ENCODE measurements at places on chromosomes 7 and 10.

GRCh38 chr10:92142949-92143348 is 147.9 kb downstream of the CPEB3 start:
- no peak for DNase-seq

DNA sequence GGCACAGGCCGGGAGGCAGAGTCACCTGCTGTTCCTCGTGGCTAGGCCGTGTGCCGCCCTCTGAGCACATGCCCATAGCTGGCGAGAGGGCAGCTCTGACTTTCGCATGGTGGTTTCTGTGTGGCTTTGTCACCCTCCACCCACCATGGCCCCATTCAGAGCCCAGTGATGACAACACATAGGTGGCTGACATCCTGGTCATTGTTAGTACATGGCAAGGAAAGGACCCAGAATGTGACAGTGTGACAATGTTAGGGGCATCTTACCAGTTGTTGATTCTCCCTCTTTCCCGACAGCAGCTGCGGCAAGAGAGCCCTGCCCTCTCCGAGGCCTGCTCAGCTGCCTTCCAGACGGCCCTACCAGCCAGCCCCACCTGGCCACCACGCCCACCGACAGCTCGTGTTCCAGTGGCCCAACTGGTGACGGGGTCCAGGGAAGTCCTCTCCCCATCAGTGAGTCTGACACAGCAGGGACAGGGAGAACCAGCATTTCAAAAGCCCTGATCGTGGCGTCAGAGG is 52.2 kb downstream of the ZNF467 start:
- no peak for DNase-seq

GRCh38 chr10:15748126-15748525 is 28.4 kb upstream of the ITGA8 start:
- DNase-seq = no peak

- DNase-seq = no peak
Observed at GRCh38 chr10:94324609-94325233, 38.0 kb downstream of the NOC3L start.

GRCh38 chr7:25669961-25670841 is 441.9 kb upstream of the NPVF start:
- no peak for DNase-seq

DNA sequence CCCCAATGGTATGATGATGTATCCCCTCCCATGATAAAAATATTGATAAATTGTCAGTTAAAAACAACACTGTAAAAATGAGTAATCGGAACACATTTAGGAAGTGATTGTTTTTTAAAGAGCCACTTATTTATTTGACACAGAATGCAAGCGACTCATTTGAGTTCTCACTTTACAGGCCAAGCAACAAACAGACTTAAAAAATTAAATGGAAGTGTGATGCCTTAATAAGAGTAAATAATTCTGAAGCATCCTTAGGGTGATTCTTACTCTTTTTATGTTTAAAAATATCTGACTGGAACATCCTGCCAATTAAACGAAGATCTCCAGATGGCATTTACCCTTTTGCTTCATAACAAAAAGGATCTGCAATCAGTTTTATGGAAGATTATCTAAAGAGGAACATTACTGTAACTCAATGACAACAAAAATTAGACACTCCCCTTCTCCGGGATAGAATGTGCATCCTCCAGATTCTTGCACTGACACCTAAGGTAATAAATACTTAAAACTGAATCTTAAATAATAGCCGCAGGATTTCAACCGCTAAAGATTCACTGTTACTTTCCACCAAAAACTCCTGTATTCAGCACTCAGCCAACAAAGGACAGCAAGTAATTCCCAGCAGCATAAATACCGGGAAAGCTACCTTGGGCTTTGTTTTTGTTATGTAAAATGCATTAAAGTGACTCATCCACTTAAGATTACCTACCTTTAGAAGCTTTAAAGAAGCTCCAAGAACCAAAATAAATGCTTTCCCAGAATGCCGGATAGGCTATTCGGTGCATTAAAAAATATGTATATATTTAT is 1.7 kb downstream of the CACNA2D1 start:
- DNase-seq = no peak

GRCh38 chr7:76294344-76295024 is 8.0 kb upstream of the HSPB1 start:
- DNase-seq = no peak

GRCh38 chr7:121187676-121188075 is 141.1 kb upstream of the WNT16 start:
- DNase-seq = no peak

DNA sequence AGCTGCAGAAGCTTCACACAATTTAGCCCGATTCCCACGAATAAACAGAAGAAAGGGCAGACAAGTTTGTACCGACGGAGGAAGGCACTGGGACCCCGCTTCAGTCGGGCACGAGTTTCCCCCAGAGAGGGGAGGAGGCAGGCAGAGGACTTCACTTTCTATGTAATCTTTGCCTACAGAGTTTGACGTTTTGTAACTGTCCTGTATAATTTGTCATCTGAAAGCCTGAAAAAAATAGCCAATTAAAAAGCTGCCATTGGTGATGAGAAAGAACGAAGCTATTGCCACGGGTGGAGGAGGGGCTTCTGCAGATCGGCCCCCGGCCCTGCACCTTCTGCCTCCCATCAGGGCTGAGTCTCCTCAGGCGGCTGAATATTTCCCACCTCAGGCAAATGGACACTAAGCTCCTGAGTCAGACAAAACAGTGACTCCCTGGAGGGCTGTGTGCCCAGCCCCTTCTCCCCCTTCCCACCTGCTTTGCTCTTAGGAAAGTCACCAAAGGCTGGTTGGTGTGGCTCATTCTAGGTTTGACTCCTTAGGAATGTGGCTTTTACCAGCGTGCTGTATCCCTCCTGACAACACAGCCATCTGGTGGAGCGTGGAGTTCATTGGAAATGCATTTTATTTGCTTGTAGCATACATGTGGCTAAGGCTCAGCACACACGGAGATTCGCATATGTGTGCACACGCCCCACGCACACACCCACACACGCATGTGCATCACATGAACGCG is 117.4 kb downstream of the VIPR2 start:
- DNase-seq = no peak

- DNase-seq = no peak
Observed at GRCh38 chr10:34746094-34746493, 69.0 kb downstream of the PARD3 start.

DNA sequence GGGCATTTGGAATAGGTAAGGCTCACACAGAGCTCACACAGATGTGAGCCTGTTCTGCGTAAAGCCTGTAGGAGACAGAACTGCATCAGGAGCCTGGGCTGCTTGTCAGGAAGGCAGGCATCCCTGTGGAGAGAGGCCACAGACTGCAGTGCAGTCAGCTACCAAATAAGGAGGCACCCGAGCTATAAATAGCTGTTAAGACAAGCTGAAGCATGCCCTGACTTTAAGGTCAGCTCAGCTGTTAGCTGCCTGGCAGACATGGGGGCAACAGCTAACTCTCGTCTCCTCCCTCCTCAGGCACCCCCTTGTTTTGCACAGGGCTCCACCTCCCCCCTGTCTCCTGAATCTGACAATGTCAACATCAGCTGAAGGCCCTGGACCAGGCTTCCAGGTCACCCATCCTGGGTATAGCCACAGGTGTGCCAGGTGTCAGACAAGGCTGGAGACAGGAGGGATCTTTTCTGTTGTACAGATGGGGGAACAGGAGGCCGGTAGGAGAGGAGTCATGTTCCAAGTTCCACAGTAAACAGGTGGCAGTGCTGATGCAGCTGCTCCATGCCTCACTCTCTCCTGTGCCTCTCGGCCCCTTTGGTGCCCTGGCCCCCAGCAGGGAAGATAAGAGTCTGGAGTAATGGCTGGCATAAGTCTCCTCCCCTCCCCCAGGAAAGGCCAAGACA is 27.6 kb upstream of the MKRN1 start:
- no peak for DNase-seq

DNA sequence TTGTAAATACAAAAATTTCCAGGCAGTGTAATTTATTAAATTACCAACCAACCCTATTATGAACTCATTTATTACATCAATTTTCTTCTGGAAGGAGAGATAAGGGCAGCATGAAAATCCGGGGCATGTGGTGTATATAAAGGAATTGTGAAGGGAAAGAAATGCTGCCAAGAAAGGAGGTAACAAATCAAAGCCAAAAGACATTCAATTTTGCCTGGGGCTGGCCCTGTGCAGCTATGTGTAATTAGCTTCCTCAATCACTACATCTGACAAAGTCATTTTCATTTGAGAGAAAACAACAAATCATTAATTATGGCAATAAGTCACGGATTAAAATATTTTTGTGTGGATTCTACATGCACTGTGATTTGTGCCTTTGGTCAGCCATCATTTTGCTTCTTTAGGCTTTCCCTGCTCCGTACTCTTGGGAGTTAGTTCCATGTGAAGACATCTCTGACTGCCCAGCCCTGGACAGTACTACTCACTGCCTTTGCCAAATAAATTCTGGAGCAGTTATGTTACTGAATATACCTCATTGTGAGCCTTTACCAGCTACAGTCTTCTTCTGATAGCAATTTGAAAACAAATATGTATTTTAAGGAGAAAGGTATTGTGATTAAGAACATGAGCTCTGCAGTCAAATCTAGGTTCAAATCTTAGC is 191.7 kb downstream of the RELN start:
- DNase-seq = no peak

DNA sequence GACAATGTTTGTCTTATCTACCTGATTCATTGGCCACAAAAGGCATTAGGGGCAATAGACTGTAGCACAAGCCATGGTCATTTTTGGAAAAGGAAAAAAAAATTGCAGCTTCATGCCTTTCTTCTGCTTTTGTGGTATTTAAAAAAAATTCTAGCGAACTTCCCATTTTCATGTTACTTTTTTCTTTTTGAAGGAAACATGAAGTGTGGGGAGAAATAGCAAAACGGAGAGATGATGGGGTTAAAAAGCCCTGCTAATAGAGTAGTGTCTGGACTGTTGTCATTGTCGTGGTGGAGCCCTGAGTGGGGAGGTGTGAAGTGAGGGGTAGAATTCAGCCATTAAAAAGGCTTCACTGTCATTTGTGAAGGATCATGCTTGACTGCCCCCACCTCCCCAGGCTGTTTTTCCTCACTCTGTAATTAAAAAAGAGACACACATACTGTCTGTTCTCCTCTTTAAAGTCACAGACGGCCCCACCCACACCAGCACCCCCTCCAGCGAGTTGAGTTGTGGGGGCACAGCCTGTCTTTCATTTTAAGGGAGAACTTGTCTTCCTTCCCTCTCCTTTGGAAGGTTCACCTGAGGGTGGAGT is 272.4 kb downstream of the CREB5 start:
- no peak for DNase-seq

GRCh38 chr10:42618424-42618823 is 19.9 kb downstream of the ZNF33B start:
- no peak for DNase-seq

GRCh38 chr10:87842776-87843497 is 20.4 kb downstream of the KLLN start:
- no peak for DNase-seq

DNA sequence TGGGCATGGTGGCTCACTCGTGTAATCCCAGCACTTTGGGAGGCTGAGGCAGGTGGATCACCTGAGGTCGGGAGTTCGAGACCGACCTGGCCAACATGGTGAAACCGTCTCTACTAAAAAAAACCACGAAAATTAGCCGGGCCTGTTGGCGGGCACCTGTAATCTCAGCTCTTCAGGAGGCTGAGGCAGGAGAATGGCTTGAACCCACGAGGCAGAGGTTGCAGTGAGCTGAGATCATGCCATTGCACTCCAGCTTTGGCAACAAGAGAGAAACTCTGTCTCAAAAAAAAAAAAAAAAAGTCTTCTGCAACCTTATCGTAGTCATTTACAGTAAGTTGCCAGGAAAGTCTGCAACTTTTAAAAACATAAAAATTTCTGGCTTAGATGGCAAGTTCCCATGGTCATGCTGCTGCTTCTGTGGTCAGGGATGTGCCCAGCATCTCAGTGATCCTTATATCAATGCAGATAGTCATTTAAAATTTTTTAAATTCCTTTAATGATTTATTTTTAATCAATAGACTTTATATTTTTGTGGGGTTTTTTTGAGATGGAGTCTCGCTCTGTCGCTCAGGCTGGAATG is 15.6 kb downstream of the SUFU start:
- no peak for DNase-seq

GRCh38 chr7:1861799-1862458 is 191.9 kb downstream of the ELFN1 start:
- no peak for DNase-seq

DNA sequence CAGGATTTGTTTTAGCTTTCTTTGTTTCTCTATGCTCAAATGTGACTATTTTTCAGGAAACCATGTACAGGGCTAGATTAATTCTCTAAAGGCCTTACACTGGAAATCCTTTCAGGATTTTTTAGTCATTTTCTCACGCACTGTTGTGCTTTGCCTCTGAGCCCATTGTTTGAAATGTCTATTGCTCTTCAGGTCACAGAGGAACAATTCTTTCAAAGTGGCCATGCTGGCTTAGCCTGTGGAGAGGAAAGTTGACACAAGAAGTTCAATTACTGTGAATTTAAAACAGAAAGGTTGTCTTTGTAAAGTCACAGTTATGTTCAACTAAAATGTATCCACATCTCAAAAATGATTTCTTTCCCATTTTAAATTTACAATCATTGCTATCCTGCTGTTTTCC is 1071.7 kb upstream of the POT1 start:
- DNase-seq = no peak

- no peak for DNase-seq
Observed at GRCh38 chr7:98887038-98887437, 8.7 kb downstream of the TRRAP start.

DNA sequence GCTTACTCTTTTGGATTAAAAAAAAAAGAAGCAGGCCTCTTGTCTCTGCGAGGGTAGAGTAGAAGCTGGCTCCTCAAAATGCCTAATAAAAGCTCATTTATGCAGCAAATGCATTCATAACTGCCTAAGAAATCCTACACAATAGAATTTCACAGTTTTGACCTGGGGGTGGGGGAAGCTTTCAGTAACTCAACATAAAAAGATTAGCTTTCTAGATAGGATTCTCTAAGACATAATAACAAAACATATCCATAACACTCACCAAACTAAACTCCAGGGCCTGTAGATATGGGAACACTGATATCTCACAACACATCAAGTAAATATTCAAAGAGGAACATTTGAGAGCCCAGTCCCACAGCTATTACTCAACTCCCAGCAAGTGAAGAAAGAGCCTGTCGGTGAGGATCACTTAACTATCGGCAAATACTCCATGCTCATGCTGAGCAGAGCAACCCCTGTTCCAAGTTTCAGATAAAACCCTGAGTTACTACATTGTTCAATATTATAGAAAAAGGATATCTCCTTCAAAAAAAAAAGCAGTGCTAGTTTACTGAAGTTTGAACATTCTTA is 88.1 kb downstream of the COBL start:
- DNase-seq = no peak

GRCh38 chr7:41688012-41688625 is 14.8 kb downstream of the INHBA start:
- DNase-seq = no peak

- no peak for DNase-seq
Observed at GRCh38 chr7:65749518-65749917, 123.4 kb upstream of the VKORC1L1 start.

DNA sequence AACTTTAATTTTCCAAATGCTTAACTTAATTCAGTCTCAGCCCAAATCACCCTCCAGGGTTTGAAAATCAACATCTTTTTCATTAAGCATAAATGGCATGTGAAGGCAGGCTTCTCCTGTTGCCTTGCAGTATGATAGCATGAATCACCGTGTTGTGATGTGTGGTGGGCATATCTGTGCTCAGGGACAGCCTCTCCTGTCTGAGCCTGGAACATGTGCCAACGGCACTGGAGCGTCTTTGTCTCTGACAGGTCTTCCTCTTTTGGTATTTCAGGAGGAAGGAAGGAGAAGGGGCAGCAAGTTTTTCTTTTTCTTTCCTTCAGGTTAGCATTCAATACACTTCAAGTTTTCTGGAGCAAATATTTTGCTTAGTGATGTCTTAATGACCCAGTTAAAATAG is 57.6 kb downstream of the LRGUK start:
- DNase-seq = no peak

- DNase-seq = no peak
Observed at GRCh38 chr10:116732573-116732972, 9.8 kb downstream of the HSPA12A start.
